ENCODE measurements at places on chromosomes 3 and 15. TPM values are rescaled to one million over a fixed set of nuclear protein-coding genes. Genes with fewer than 3 reads are reported as not detected.

DNA sequence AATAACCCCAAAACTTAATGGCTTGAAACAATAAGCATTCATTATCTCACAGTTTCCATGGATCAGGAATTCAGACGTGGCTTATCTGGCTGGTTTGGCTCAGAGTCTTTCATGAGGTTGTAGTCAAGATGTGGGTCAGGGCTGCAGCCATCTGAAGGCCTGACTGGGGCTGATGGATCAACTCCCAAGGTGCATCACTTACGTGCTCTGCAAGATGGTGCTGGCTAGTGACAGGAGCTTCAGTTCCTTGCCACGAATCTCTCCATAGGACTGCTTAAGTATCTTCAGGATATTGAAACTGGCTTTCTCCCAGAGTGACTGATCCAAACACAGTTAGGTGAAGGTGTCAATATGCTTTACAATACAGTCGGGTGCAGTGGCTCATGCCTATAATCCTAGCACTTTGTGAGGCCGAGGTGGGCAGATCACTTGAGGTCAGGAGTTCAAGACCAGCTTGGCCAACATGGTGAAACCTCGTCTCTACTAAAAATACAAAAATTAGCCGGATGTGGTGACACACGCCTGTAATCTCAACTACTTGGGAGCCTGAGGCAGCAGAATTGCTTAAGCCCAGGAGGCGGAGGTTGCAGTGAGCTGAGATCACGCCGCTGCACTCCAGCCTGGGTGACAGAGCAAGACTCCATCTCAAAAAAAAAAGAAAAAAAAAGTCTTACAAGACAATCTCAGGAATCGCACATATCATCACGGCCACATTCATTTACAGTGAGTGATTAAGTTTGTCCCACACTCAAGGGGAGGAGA is 28.5 kb upstream of the PTPRG start:
- H3K27me3 ChIP-seq, result no peaks in the 10 kb centered on the region
- DNase-seq, result no peak
- no peaks in the 10 kb centered on the region for H3K36me3 ChIP-seq
- peaks cover 12% of the 10 kb centered on the region for H3K4me1 ChIP-seq
- H3K4me3 ChIP-seq, result no peak overlapping the region

The B3GNT5 gene
- 25.3 TPM for total RNA-seq

- no peak overlapping the region for H3K27ac ChIP-seq
- H3K4me1 ChIP-seq, result no peaks in the 10 kb centered on the region
- H3K27me3 ChIP-seq, result peaks cover 76% of the 10 kb centered on the region
- no peak overlapping the region for H3K4me3 ChIP-seq
Measured at GRCh38 chr15:72923289-72923688, 129.0 kb upstream of the NEO1 start.

GRCh38 chr3:174329321-174329720 is 529.8 kb upstream of the NAALADL2 start:
- no peak overlapping the region for H3K27ac ChIP-seq
- H3K4me1 ChIP-seq, result peaks cover 16% of the 10 kb centered on the region
- no peaks in the 10 kb centered on the region for H3K27me3 ChIP-seq
- no peak overlapping the region for H3K4me3 ChIP-seq

GRCh38 chr3:30655187-30655812 is 48.9 kb downstream of the TGFBR2 start:
- H3K4me3 ChIP-seq, result no peak overlapping the region
- H3K36me3 ChIP-seq, result peaks cover 16% of the 10 kb centered on the region
- peak overlapping the region; percentile 75 for H3K27ac ChIP-seq

GRCh38 chr3:197546307-197547085 is 9.3 kb downstream of the BDH1 start:
- H3K27me3 ChIP-seq, result no peaks in the 10 kb centered on the region
- H3K27ac ChIP-seq, result no peak overlapping the region
- no peak for DNase-seq
- H3K4me3 ChIP-seq, result no peak overlapping the region

DNA sequence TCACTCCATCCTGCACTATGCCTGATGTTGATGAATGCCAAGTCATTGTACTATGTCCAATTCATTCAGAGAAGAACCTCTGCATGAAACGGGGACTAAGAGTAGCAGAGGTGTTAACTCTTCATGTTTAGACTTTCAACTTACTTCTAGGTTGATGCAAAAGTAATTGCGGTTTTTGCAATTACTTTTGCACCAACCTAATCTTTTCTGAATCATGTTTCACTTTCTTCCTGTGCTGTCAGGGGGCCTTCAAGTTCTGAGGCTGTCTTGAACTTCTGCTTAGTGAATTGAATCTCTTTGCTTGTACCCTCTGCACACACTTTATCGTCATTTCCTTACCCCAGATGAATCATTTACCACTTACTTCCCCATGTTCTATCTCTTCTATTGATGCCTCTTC is 636.2 kb downstream of the NAALADL2 start:
- H3K4me3 ChIP-seq, result no peak overlapping the region
- DNase-seq, result no peak
- H3K27me3 ChIP-seq, result no peaks in the 10 kb centered on the region
- H3K36me3 ChIP-seq, result no peaks in the 10 kb centered on the region

The AMT gene
- 2.1 TPM for total RNA-seq

- no peak overlapping the region for H3K4me3 ChIP-seq
- H3K36me3 ChIP-seq, result no peaks in the 10 kb centered on the region
- DNase-seq, result no peak
- no peaks in the 10 kb centered on the region for H3K4me1 ChIP-seq
- H3K27ac ChIP-seq, result no peak overlapping the region
Measured at GRCh38 chr3:68874551-68875348, 57.6 kb downstream of the TAFA4 start.

GRCh38 chr3:53941184-53941583 is 49.5 kb upstream of the SELENOK start:
- peak; percentile 53 for DNase-seq
- H3K27ac ChIP-seq, result no peak overlapping the region
- peaks cover 6% of the 10 kb centered on the region for H3K4me1 ChIP-seq

The SLC35G2 gene
- total RNA-seq, result 25.0 TPM

The ROBO1 gene
- total RNA-seq, result 67.6 TPM

The CGNL1 gene
- total RNA-seq, result 1.1 TPM

DNA sequence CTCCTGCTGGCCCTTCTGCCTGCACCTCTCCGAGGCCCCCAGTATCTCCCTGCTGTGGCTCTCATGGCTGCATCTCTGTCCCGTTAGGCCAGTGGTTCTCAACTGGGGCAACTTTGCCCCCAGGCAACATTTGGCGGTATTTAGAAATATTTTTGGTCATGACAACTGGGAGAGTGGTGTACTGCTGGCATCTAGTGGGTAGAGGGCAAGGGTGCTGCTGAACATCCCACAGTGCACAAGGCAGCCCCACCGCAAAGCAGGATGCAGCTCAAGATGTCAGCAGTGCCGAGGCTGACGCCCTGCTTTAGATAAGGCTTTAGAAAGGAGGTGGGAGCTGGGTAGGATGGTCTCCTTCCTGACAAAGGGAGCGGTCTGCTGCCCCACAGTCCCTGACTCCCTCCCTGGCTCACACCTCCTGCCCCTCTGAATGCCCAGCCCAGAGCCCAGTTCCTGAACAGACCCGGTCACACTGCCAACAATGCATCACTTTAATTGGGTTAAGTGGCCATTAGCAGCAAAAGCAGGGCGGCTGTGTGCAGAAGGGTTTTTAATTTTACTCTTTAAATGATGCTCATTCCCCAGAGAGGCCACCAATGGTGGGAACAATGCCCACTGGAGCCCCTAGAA is 68.8 kb upstream of the TMEM115 start:
- H3K4me3 ChIP-seq, result no peak overlapping the region
- peaks cover 11% of the 10 kb centered on the region for H3K4me1 ChIP-seq
- no peaks in the 10 kb centered on the region for H3K27me3 ChIP-seq
- no peak for DNase-seq

- no peak overlapping the region for H3K4me3 ChIP-seq
- no peaks in the 10 kb centered on the region for H3K27me3 ChIP-seq
- no peaks in the 10 kb centered on the region for H3K4me1 ChIP-seq
- H3K36me3 ChIP-seq, result no peaks in the 10 kb centered on the region
- DNase-seq, result no peak
Measured at GRCh38 chr15:48682942-48683651, 37.6 kb upstream of the FBN1 start.

The TM4SF18 gene
- 0.37 TPM for total RNA-seq

- peaks cover 21% of the 10 kb centered on the region for H3K27me3 ChIP-seq
- DNase-seq, result no peak
- no peak overlapping the region for H3K27ac ChIP-seq
- peaks cover 3% of the 10 kb centered on the region for H3K4me1 ChIP-seq
- H3K36me3 ChIP-seq, result no peaks in the 10 kb centered on the region
- peak overlapping the region; percentile 61 for H3K4me3 ChIP-seq
Measured at GRCh38 chr15:40843261-40843884, 475 bp upstream of the SPINT1 start.

The IL17RE gene
- 2.3 TPM for total RNA-seq

DNA sequence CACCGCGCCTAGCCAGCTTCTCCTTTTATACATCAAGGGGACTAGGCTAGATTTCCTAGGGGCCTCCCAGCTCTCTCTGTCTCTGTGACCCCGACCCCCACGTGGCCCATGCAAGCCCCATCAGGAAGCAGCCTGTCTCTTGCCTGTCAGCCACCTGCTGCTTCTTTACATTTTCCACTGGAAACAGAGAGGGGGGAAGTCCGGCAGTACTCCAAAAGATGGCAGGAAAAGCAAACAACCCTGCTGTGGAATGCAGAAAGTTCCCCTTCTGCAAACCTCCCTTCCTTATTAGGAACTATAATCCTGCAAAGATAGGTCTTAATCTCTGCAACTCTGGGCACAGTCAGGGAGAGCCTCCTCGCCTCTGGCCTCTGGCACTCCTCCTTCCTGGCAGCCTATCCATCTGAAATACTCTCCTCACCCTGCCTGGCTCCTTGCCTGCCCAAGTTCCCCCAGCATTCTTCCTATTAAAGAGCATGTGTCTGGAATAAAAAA is 47.4 kb upstream of the HACD2 start:
- peak; percentile 41 for DNase-seq
- H3K4me1 ChIP-seq, result peaks cover 19% of the 10 kb centered on the region
- H3K36me3 ChIP-seq, result no peaks in the 10 kb centered on the region
- no peak overlapping the region for H3K27ac ChIP-seq

DNA sequence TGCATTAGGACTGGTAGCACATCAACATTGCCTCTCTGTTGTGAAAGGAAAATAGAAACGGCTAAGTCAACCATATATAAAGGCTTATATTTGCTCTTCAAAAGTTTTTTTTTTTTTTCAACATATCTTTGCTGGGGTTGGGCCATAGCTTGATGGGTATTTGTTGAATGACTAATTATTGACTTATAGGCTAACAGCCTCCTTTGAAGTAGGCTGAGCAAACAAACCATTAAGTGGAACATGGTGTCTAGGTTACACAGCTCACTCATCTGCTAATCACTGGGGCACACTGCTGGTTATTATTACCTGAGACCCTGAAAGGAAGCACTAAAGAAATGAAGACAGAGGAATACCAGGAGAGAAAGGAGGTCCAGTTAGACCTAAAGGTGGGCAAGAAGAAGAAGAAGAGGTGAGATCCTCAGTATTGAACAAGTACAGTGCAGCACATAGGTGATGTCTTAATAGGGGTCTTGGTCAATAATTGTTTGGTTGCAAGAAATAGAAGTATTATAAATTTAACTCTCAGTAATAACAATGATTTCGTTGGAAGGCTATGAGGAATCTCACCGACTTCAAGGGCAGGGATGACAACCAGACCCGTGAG is 139.4 kb downstream of the RPLP1 start:
- H3K27ac ChIP-seq, result no peak overlapping the region
- H3K4me3 ChIP-seq, result no peak overlapping the region
- DNase-seq, result no peak
- no peaks in the 10 kb centered on the region for H3K36me3 ChIP-seq
- H3K4me1 ChIP-seq, result no peaks in the 10 kb centered on the region
- no peaks in the 10 kb centered on the region for H3K27me3 ChIP-seq

DNA sequence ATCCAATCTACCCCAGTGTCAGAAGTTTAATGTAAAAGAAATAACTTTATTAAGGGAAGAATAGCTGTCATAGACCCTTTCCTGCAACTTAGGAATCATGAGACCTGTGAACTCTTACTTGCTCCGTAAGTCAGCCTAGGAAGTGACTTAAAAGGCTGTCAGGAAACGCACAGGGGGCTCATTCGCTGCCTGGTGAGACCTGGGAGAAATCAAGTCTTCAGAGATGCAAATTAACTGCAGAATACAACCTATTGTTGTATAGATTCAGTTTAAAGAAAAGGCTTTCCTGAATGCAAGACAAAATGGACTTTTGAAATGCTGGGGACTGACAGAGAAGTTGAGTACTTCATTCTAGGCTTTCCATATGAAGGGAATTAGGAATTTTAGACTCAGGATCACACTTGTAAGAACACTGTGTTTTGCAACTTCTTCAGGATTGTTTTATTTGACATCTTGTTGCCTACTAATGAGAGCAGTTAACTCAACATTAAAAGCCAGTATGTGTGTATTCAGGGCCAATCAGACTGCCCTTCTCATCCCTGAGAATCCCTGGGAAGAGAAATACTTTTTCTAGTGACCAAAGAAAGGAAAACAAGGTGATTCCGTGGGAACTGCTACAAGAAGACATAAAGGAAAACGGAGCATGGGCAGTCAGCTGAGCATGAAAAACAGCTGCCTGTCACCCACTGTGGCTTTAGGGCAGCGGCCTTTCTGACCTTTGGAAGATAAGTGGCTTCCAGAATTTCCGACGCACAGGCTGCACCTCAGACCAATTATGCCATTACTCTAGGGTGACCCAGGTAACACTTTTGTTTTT is 18.5 kb upstream of the DPPA4 start:
- no peak overlapping the region for H3K4me3 ChIP-seq
- no peaks in the 10 kb centered on the region for H3K4me1 ChIP-seq
- H3K36me3 ChIP-seq, result no peaks in the 10 kb centered on the region
- H3K27me3 ChIP-seq, result no peaks in the 10 kb centered on the region
- DNase-seq, result no peak
- no peak overlapping the region for H3K27ac ChIP-seq

The ARGFX gene
- not detected for total RNA-seq

The AP3B2 gene
- 22.0 TPM for total RNA-seq

- H3K4me1 ChIP-seq, result peaks cover 4% of the 10 kb centered on the region
- H3K27ac ChIP-seq, result no peak overlapping the region
- no peaks in the 10 kb centered on the region for H3K36me3 ChIP-seq
- H3K4me3 ChIP-seq, result no peak overlapping the region
- DNase-seq, result no peak
Measured at GRCh38 chr3:159852821-159853505, 135.7 kb upstream of the IL12A start.

The SPTSSB gene
- not detected for total RNA-seq

DNA sequence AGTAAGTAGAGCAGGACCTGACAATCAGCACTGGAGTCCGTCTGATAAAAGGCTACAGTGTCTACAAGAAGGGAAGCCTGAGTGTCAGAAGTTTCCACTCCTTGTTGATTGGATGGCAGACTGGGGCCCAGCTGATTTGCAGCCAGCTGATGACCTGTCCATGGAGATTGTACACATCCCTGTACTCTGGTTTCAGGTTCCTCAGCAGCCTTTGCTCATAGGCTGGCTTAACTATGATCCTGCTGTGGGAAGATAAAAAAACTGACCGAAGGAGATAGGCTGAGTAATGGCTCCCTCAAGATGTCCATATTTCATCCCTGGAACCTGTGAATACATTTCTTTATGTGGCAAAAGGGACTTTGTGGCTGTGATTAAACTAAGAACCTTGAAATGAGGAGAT is 11.7 kb upstream of the LACTB start:
- no peak overlapping the region for H3K4me3 ChIP-seq
- no peak for DNase-seq
- no peaks in the 10 kb centered on the region for H3K4me1 ChIP-seq
- no peaks in the 10 kb centered on the region for H3K27me3 ChIP-seq

GRCh38 chr3:114344492-114344891 is 50.7 kb downstream of the TIGIT start:
- H3K4me1 ChIP-seq, result peaks cover 15% of the 10 kb centered on the region
- no peaks in the 10 kb centered on the region for H3K27me3 ChIP-seq

The ATP13A5 gene
- total RNA-seq, result not detected

- no peak overlapping the region for H3K27ac ChIP-seq
- no peaks in the 10 kb centered on the region for H3K36me3 ChIP-seq
- peak; percentile 1 for DNase-seq
- H3K4me1 ChIP-seq, result no peaks in the 10 kb centered on the region
- no peak overlapping the region for H3K4me3 ChIP-seq
Measured at GRCh38 chr3:74288761-74289160, 325.7 kb downstream of the CNTN3 start.

All from A673 (cell line).